CD4-positive, alpha-beta T cell treated with Interferon alpha-2 for 1 hour (primary cell): ENCODE measurements at places on chromosomes 3 and 15.

- no peak for DNase-seq
These were observed 72.4 kb downstream of the CHDH start for GRCh38 chr3:53773611-53774368.

DNA sequence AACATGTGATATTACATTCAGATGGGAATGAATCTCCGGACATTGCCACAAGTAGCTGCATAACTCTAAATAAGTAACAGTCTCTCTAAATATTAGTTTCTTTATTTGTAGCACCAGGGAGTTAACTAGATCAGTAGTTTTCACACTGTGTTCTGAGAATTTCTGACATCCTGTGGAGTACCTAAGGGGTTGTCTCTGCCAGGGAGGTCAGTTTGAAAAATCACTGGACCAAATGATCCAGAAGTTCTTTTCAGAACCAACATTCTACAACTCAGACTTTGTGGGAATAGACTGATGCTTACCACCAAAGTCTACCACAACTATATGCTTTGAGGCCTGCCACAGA lies 9.0 kb upstream of the ILDR1 start:
- DNase-seq: no peak

DNA sequence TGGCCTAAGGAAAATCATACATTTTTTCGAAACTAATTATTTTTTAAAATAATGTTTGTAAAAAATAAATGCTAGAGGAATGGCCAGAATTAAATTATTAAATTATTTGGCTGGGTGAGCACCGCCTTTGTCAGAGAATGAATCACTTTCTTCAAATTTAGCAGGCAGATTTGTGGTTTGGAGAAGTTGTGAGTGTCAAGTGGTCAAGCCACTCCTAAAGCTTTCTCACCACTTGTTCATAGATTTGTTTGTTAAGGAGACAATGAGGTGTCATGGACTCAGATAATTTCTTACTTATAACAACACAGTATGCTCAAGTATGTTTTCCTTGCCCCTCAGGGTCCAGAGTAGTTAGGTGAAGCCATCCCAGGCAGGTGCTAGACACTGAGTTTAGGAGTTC lies 196.2 kb downstream of the TUSC7 start:
- no peak for DNase-seq

- DNase-seq: no peak
These were observed 18.9 kb upstream of the MLF1 start for GRCh38 chr3:158552124-158552523.

GRCh38 chr3:188331166-188331565 lies 177.2 kb downstream of the LPP start:
- DNase-seq: no peak

DNA sequence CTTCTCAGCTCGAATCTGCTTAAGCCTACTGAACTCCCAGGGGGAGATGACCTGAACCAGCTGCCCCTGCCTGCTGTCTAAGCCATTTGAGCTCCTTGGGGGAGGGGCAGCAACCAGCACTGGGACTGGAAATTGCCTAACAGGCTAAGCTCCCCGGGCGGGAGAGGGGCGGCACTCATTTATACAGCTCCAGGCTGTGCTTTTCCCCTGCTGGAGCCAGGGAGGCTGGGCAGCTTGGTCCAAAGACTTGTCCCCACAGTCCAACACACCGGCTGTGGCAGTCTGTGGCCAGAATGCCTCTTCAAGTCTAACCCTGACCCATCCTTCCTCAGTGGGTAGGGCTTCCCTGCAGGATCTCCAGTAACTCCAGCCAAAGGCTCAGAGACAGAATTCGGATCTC lies 1241.5 kb downstream of the ROBO2 start:
- no peak for DNase-seq

DNA sequence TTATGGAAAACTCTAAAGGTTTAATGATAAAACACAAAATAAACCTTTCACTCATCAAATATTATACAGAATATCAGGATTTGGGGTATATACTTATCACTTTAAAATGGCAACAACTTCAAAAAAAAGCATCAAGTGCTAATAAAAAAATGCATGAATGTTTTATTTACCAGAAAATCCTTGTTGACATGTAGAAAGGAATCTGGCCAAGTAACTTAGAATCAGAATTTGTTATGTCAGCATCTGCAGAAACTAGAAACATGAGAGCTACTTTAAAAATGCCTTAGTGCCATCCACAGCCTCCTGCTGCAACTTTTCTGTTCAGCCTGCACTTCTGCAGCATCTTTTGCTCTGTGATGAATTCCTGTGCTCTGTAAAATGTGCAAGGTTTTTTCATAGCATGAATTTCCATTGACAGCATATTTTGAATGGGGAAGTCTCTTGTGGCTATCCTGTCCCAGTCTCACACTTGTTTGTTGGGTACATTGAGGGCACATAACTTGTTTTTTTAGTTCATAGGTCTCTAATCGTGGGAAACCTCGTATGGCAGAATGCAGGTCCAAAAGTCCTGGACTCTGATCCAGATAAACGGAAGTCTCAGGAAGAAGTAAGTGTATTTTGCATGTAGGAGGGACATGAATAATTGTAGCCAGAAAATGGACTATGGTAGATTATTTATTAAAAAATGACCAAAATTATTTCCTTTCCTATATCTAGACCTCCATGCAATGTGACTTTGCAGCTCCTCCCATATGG lies 21.1 kb upstream of the MYRIP start:
- no peak for DNase-seq

DNA sequence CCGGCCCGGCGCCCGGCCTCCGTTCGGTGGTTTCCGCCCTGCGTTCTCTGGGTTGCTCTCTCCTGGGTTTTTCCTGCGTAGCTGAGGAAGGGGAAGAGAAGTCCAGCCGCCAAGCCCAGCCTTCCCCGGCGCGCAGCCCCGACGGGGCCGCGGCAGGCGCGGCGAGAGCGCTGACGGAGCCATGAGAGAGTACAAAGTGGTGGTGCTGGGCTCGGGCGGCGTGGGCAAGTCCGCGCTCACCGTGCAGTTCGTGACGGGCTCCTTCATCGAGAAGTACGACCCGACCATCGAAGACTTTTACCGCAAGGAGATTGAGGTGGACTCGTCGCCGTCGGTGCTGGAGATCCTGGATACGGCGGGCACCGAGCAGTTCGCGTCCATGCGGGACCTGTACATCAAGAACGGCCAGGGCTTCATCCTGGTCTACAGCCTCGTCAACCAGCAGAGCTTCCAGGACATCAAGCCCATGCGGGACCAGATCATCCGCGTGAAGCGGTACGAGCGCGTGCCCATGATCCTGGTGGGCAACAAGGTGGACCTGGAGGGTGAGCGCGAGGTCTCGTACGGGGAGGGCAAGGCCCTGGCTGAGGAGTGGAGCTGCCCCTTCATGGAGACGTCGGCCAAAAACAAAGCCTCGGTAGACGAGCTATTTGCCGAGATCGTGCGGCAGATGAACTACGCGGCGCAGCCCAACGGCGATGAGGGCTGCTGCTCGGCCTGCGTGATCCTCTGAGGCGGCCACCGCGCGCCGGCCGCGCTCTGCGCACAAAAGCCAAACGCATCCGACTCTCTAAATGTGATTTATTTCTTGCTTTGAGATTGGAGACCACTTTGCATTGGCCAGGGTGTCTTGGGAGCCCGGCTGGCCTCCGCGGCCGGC lies 727 bp downstream of the RAP2B start:
- DNase-seq: peak; percentile 35

GRCh38 chr3:32557640-32558352 lies 12.9 kb downstream of the DYNC1LI1 start:
- DNase-seq: no peak

- DNase-seq: no peak
These were observed 274.7 kb downstream of the RBMS3 start for GRCh38 chr3:29555590-29555989.
